ENCODE measurements at places on chromosomes 1 and 21.

DNA sequence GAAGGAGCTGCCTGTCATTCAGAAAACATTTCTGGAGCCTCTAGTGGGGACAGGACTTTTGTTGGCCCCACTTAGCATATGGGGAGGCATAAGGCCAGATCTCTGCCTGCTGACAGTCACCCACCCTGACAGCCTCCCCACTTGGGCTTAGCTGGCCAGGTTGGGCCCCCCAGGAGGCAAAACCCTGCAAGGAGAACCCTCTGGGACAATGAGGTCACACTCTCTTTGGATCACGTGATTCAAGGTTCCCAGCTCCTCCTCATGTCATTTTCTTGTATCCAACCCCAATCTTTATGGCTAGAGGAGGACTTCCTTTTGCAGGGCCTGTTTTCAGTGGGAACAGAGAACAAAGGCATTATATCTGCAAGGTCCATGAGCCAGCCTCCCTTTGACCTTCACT, 60.0 kb downstream of the NAV1 start:
- no peak for DNase-seq

- no peak for DNase-seq
Observed at GRCh38 chr1:3384407-3384806, 70.1 kb upstream of the ARHGEF16 start.

- no peak for DNase-seq
Observed at GRCh38 chr1:94855307-94855700, 35.1 kb downstream of the SLC44A3 start.

- DNase-seq = no peak
Observed at GRCh38 chr1:233614173-233614742, 352 bp downstream of the KCNK1 start.

DNA sequence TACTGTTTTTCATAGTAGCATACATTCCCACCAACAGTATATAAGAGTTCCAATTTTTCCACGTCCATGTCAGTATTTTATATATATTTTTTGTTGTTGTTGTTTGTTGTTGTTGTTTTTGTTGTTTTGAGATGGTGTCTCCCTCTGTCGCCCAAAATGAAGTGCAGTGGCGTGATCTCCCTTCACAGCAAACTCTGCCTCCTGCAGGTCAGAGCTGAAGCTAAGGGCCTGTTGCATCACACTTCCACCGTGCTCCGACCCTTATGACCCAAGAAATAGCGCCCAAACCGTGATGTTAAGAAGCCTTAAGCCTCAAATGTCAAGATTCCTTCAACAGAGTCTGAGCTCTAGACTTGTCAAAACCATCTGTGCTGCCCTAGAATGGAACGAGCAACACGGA, 2032.3 kb downstream of the MRPL39 start:
- no peak for DNase-seq

DNA sequence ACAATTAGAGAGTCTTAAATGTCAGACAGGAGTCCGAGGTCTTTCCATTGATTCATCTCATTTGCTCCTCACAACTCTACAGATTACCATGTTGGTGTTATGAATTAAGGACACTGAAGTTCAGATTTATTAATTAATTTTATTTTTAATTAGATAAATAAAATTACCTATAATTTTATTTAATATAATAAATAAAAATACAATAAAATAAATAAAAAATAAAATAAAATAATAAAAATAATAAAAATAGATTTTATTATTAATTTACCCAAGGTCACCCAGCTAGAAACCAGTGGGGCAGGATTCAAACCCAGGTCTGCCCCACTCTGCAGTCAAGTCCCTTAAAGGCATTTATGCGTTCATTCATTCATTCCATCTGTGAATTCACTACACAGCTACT, 72.2 kb downstream of the VWA5B1 start:
- DNase-seq = no peak

GRCh38 chr1:108072212-108072611, 107.2 kb upstream of the VAV3 start:
- DNase-seq = no peak

DNA sequence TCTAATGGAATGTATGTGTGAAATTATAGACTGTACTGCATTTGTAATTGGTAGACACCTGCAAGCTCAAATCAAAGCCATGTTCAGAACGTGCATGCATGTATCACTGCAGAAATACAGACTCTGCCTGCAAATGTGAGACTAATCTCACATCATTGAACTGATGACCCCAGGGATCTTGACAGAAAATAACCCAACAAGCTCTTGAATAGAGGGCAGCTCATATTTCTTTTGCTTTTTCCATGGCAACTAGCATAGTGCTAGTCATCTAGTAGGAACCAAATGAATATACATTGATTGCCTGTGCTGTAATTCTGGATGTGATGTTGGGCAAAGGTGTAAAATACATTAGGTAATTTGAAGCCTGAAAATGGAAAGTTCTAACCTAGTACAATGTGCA, 62.4 kb downstream of the PTPRC start:
- DNase-seq = no peak

DNA sequence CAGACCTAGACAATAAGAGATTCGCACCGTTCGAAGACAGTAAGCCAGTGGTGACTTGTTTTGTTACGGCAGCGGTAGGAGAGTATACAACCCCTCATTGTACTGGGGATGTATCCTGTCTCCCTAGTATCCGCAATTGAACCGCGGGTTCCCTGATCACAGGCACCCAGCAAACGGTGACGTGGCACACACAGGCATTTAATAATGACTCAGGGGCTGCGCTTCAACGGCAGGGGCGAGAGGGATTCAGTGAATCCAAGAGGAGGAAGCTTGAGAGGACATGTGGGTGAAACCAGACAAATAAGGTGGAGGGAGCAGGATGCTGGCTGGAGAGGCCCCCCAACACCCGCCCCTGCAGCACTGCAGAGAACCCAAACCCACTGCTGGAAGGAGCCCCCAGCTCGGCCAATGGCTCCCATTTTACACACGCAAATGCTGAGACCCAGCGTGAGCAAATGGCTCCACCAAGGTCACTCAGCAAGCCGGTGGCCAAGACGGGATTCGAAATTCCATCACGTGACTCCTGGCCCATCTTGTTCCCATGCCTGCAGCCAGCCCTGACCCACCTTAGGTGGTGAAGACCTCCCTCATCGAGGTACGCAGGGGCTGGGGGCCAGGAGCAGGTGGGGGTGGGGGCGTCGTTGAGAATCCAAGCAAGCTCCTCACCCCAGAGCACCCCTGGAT, 149.9 kb downstream of the SYF2 start:
- no peak for DNase-seq

- no peak for DNase-seq
Observed at GRCh38 chr1:58805716-58806571, 22.1 kb upstream of the JUN start.

- DNase-seq = no peak
Observed at GRCh38 chr1:85088408-85088784, 40.1 kb upstream of the MCOLN3 start.

GRCh38 chr1:26368006-26368405, 4.5 kb downstream of the ZNF683 start:
- no peak for DNase-seq

DNA sequence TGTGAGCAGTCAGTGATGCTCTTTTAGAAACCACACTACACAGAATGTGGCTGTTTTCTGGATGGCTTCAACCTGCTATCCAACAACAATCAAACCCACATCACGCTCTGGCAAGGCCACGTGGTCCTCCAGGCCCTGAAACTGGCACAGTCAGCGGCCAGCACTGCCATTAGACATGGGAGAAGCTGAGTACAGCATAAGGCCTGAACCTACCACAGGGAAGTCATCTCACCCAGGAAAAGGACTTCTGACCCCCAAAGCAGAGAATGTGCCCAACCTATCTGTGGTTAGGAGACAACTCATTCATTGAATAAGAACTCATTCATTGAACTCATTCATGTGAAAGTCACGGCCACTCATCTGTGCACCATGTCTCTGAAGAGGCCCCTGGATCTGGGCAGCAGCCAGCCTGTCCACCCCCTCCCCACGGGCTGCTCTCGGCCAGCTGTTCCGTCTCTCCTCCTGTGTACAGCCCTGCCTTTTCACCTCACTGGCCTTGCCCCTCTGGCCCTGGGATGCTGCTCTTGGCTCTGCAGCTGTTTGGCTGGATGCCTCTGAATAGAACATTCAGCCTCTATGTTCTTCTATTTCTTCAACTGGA, 41.1 kb downstream of the C1orf198 start:
- DNase-seq = no peak

Measured in left renal cortex interstitium (tissue), 4 donors.